ENCODE measurements at places on chromosomes 2 and 18. TPM values are rescaled to one million over a fixed set of nuclear protein-coding genes. Genes with fewer than 3 reads are reported as not detected.

DNA sequence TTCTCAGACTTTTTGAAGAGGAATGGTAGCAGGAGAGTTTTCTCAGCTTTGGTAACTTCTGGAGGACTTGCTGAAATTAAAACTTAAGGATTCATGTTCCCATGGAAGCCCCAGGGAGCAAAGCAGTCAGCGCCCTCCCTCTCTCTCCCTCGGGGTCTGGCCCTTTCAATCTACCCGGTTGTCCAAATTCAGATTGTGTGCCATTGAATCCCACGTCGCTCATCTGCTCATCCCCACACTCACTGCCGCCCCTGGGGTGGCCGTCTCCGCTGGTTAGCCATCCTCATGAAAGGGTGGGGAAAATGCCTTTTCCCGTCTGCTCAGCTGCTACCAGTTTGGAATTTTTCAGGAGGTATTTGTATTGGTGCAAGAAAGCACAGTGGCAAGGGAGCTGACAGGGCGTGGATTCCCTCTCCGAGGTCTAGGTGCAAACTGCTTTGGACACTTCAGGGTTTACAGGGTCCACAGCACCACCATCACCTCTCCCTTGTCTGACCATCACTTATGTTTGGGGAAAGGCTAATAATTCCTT is 27.1 kb downstream of the MCFD2 start:
- no peak for DNase-seq

DNA sequence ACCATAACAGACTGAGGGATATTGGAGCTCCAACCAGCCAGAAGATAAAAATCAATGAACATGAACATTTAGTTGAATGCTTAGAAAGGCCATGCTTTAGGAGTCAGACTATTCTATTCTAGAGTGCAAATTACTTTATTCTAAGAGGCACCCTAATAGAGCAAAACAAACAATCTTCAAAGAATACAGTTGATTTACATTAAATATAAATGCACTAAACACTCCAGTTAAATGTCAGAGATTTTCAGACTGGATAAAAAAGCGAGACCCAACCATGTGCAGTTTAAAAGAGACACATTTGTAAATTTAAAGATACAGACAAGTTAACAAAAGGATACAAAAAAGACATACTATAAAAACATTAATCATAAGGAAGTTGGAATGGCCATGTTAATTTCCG is 214.0 kb upstream of the SMAD7 start:
- DNase-seq: no peak

- DNase-seq: no peak
Observed at GRCh38 chr2:43226558-43226954, at the start of gene ZFP36L2. Gene ZFP36L2 (minus strand): TSS chr2:43226606. CDS start chr2:43226315, 291 bp downstream.

GRCh38 chr2:230691005-230691647 is 21.5 kb upstream of the CAB39 start:
- no peak for DNase-seq

GRCh38 chr2:154392256-154392655 is 306.2 kb upstream of the KCNJ3 start:
- no peak for DNase-seq

- DNase-seq: no peak
Observed at GRCh38 chr2:38735999-38736320, 15.2 kb downstream of the SRSF7 start.

GRCh38 chr18:35289727-35290093 is 319 bp downstream of the ZSCAN30 start:
- no peak for DNase-seq

DNA sequence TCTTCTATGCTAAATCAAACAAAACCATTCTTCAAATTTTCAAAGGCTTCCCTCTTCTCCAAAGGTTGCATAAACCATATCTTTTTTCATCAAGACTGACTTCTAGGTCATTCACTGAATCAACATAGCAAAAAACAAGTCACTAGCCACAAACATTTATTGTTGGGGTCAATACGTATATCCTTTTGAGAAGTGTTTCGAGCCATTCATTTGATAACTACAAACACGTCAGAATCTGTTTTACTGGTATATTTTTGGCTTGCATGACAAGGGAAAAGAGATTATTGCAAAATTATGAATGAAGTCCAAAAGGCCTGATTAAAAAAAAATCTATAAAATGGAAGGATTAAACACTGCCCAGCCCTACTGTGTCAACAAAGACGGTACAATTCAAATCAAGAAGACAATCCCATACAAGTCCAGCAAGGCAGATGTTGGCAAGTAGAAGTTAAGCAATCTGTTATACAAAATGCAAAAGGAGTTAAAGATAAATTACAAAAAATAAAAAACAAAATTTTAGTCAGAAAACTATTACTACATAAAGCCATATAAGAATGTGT is 222.4 kb downstream of the SRBD1 start:
- DNase-seq: no peak

GRCh38 chr2:166784296-166784946 is 103.9 kb upstream of the XIRP2 start:
- DNase-seq: no peak

GRCh38 chr18:34606851-34607250 is 103.2 kb upstream of the DTNA start:
- no peak for DNase-seq

DNA sequence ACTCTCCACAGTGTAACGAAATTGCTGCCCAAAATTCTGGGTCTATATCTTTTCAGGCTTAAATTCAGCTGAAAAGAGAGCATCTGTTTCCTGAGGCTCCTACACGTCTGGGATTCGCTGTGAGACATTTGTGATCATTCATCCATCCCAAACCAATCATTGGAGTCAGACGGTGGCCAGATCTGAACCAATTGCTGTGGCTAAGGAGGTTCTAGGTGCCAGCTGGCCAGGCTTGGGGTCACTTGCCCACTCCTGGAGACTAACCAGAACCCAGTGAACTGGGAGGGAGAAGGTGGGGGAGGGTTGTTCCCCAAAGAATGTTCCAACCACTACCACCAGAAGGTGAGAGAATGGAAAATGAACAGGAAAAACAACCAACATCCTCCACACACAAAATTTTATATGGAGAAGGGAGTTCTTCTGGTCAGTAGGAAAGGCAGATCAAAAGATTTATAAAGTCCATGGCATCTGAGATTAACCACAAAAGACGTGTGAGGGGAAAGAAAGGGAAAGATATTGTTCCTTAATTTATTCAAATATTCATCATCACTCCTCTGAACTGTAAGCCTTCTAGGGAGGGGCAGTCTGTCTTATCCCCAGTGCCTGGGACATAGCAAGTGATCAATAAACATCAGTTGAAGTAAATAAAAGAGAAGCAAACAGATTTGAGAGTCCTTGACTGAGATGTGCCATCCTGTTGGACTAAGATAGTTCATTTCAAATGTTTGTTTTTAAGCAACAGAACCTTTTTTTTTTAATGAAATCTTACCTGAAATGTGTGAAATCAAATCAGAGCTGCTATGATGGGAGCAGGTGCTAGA is 3.0 kb upstream of the RTKN start:
- no peak for DNase-seq

GRCh38 chr18:58580078-58580477 is 48.8 kb downstream of the ALPK2 start:
- DNase-seq: no peak

- no peak for DNase-seq
Observed at GRCh38 chr2:169173876-169174275, 104.5 kb downstream of the DHRS9 start.

GRCh38 chr2:109159096-109159495 is 30.1 kb downstream of the SH3RF3 start:
- DNase-seq: no peak

GRCh38 chr2:70463997-70464396 is 89.6 kb downstream of the TGFA start:
- no peak for DNase-seq

DNA sequence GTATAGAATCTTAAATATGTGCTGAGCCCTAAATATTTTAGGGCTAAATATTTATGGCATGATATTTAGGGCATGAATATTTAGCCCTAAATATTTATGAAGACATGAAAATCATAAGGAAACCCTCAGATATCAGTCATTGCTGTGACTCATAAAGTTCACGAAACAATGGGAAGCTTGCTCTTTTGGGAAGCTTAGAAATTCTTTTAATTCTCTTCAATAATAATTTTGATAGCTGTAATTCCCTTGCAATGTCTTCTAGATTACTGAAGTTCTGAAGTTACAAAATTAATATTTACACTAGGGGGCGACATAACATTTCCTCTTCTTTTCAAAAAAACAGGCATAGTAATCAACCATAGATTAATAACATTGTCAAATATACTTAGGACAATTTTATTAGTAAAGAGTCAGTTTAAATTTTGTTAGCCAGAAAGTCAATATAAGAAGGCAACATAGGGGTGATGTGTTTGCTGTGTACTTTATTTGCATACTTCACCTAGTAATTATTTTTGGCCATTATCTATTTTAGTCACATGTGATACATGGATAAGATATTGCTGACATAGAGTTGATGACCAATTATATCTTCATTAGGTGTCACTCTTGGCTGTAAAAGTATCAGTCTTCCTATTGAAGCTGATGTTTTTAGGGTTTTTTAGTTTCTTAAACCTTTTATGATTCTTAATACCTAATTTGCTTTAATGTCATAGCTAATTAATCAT is 13.2 kb downstream of the ZNF804A start:
- DNase-seq: no peak

DNA sequence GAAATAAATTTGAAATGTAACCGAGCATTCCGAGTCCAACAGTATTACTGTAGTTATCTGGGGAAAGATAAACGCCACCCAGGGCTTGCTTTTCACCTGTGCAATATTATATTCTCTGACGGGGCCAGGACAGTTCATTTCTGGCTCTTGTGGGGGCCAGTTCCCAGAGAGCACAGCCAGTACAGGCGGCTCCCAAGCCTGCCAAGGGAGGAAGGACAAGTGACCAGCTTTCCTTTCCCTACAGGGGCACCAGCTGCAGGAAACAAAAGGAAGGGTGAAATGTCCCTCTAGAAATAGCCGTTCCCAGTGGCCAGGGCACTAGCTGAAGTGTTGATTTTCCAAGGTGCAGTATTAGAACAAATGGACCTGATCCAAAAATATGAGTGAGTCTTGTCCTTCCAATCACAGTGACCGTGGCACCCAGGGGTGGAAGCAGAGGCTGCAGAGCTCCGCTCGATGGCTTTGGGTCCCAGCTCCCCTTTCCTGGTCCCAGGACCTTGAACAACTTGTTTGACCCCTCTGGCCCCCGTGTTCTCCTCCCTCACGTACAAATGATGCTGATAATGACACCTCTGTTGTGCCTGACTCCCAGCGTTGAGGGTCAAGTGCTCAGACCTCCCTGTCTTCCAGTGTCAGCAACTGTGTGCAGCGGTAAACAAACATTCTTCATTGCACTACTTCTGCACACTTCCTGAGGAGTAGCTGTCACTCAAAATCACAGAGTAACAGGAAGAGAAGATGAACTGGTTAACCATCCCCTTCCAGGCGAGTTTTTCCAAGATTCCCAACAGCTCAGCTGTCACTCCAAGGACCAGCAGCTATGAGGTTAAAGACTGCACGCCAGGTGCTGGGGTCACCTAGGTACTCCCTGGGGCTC is 40.9 kb downstream of the GYPC start:
- no peak for DNase-seq

DNA sequence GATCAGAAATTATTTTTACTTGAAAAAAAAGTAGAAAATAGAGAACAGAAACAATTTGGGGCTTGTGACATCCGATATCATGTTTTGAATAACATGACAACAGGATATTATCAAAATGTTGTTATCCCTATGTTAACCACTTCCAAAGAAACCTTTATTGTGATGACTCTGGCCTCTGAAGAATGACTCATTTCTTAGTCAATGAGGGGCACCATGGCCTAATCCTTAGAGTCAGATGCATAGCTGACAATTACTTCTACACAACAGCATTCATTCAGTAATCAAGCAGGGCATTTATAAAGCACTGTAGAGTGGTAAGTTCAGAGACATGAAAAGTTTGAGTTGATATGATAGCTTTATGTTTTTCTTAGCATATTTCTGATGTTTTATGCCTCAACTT is 703.0 kb downstream of the RNF144A start:
- no peak for DNase-seq

DNA sequence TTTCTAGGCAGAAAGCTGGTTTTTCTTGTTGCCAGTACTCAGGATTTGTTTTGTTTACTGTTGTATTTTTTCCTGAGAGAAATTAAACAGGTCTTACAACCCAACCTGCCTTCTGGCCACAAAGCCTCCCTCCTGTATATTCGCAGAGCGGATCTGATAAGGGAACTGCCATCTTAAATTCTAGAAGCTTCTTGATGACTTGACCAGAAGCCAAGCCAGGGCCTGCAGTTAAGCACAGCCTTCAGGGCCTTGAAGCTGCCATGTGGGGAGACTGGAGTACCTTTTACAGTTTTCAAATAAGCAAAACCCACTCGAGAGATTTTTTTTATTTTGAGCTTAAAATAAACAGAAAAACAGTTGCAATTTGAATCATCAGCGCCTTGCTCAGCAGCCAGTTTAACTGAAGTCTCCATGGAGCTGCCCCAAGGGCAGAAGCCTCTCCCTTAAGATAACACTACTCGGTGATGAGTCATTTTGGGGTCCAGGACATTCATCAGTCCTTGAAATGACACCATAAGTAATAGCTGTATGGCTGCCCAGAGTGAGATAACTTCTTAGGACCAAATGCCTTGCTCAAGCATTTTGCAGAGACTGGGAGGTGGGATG is 51.5 kb upstream of the PHLPP1 start:
- DNase-seq: no peak

DNA sequence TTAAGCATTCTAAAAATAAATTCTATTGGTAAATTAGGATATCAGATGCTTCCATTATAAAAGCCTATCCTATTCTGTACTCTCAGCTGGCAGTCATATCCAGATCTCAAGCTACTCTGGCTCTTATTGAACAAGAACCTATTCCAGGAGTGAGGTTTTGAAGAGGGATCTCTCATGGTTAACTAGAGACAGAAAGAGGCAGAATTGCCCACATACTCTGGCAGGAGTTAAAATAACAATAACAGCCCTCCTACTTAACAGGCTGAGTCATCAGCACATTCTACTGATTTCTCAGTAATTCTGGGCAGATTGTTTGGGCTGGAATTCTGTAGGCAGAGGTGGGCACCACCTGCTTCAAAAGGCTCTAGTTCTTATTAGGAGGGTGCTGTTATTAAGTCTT is 142.0 kb upstream of the UNC80 start:
- DNase-seq: no peak

DNA sequence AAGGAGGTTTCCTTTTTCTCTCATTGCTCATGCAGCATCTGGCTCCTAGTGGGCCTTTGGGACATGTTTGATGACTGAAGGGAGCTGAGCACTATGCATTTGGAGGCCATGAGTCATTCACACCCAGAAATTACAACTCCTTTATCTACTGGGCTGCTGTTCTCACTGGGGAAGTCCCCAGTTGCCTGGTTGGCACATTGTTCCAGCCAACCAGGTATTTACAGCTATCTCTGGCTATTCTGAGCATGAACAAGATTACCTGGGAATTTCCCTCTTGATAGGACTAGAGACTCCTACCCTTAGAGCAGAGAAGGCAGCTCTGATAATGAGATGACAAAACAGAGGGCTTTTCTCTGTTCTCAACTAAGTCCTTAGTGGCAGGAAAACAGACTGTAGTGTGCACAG is 206.5 kb downstream of the SETBP1 start:
- DNase-seq: no peak

The C2orf78 gene
- not detected for total RNA-seq

The PLB1 gene
- 8.2 TPM for total RNA-seq

The ACVR2A gene
- 12.3 TPM for total RNA-seq

The TDRD15 gene
- 0.10 TPM for total RNA-seq

All from chondrocyte (in vitro differentiated cells).